ENCODE measurements at places on chromosomes 5 and 9. TPM values are rescaled to one million over a fixed set of nuclear protein-coding genes. Genes with fewer than 3 reads are reported as not detected.
A peak's percentile ranks its signal among the peaks of the same experiment; 100 is the strongest.

The CER1 gene
- total RNA-seq, result not detected

The TMC1 gene
- total RNA-seq, result not detected

The PPIC gene
- total RNA-seq, result 14.6 TPM

The ABCA2 gene
- total RNA-seq, result 25.9 TPM

The TTC16 gene
- not detected for total RNA-seq

The PCDHGA4 gene
- total RNA-seq, result not detected

The SHOC1 gene
- not detected for total RNA-seq

GRCh38 chr5:44935262-44935661 is 126.5 kb downstream of the MRPS30 start:
- DNase-seq, result peak; percentile 42

DNA sequence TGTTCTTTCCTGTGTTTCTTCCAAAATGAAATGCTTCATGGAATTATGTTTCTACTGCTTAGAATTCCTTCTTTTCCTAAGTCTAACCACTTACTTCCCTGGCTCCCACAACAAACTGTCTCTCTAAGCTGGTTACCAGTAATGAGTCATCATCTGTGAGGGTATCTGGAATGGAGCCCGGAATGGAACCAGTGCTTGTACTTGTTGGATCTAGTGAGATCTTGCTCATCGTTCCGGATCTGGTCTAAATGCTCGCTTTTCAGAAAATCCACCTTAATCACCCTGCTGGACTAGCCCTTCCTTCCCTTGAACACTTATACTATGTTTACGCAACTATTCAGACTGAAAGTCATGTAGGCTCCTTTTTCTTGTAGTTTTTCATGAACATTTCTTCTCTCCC is 184.8 kb downstream of the PBX3 start:
- peak; percentile 96 for DNase-seq

DNA sequence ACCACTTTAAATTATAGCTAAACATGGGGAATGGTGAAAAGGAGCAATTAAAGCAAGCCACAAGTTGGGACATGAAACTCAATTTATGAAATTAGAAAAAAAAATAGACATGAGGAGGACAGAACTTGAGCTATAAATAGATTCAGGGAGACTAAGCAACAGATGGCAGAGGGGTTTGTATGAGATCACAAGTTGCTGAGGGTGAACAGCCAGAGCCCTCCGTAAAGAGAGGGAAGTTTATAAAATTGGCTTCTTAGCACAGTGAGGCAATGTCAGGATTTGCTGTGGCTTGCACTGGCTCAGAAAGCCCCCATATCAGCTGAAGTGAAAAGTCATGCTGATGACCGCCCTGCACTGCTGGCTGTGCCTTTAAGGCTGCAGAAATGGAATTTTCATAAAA is 443.4 kb upstream of the CD180 start:
- no peak for DNase-seq

DNA sequence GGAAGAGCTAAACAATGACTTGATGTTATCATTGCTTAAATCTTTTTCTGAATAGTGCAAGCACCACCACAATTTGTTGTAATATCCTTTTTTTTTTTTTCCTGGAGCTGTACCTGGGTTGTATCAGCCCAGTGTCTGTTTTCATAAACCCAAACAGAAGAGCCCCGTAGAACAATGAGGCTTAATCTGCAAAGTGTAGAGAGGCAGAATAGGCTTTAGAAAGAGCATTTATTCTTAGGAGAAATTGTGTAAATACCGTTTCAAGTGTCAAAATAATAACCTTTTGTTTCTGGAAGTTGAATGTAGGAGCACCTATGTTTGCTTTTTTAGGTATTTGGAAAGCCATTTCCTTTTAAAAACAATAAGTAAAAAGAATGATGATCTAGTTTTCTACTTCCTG is 26.4 kb downstream of the RGS7BP start:
- DNase-seq, result no peak

DNA sequence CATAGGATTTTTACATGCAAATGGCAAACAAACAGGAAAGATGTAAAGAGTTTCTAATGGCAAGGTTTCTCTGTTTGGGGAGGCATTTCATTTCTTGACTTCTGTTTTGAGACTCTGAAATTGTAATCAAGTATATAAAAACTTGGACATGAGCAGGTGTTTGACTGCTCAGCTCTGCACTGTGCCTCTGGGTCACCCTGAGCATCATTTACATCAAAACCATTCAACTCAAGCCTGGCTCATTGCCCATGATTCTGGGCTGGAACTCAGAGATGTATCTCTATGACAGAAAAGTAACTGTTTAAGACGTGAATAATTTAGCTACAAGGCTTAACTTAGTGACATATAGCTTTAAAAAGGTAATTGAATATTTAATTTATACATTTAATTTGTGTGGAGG is 1402.4 kb upstream of the NUDT12 start:
- no peak for DNase-seq

All from PC-3 (cell line).